ENCODE measurements at places on chromosomes 7 and 10. TPM values are rescaled to one million over a fixed set of nuclear protein-coding genes. Genes with fewer than 3 reads are reported as not detected.

Gene GLRX3
- 41.0 TPM for total RNA-seq

Gene AKR1D1
- total RNA-seq, result not detected

DNA sequence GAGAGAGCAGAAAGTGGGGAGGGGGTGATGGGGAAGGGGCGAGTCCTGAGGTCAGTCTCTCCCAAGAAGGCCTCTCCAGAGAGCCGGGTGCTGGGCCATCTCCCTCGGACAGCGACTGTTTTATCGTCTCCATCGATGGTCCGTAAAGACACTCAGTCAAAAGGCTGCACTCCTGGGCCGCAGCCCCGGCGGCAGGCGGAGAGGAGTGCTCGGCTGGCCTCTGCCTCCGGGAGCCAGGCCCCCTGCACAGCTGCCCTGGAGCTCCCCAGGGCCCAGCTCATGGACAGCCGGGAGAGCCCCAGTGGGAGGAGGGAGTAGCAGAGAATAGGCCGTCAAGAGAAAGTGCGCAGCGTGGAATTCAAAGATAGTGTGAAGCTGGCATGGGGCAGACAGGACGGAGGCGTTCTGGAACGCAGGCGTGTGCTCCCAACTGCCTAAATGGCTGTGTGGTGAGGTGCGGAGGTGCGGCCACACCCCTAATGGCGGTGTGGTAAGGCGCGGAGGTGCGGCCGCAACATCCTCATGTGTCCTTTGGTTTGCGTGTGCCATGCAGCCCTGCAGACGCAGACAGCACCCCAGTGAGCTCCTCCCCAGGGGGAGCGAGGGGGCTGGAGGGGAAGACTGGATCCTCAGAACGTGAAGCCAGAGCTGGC lies 477.5 kb upstream of the FOXK1 start:
- no peak overlapping the region for H3K4me3 ChIP-seq
- H3K4me1 ChIP-seq, result no peaks in the 10 kb centered on the region
- H3K36me3 ChIP-seq, result no peaks in the 10 kb centered on the region
- peaks cover 3% of the 10 kb centered on the region for H3K27me3 ChIP-seq
- no peak overlapping the region for H3K27ac ChIP-seq
- no peak for DNase-seq

DNA sequence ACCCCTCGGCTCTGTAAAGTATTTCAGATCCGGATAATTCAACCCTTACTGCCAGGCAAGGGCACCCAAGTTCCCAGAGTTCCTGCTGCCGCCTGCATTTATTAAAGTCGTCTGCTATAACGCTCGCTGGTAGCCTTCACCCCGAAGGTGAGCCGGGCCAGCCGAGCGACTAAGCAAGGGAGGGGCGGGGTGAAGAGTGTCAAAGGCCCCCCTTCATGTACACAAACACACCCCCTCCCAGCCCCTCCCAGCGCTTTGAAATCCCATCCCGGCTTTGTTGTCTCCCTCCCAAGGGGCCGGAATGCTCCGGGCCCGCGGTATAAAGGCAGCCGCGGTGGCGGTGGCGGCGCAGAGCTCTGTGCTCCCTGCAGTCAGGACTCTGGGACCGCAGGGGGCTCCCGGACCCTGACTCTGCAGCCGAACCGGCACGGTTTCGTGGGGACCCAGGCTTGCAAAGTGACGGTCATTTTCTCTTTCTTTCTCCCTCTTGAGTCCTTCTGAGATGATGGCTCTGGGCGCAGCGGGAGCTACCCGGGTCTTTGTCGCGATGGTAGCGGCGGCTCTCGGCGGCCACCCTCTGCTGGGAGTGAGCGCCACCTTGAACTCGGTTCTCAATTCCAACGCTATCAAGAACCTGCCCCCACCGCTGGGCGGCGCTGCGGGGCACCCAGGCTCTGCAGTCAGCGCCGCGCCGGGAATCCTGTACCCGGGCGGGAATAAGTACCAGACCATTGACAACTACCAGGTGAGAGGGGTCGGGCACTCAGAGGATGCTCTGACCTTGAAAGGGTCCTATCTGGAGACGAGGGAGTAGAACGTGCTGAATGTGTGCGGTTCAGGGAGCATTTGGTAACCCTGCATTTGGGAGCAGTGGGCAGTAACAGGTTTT lies at the start of gene DKK1:
TSS of gene DKK1 (plus strand) at position 349 of the 889 bp plus-strand sequence. CDS start at position 503, 154 bp downstream.
- peaks cover 7% of the 10 kb centered on the region for H3K27me3 ChIP-seq
- no peak within 1 kb of the TSS for H3K27ac ChIP-seq
- peaks cover 8% of the 10 kb centered on the region for H3K4me1 ChIP-seq
- H3K4me3 ChIP-seq, result peak within 1 kb of the TSS; percentile 66
- peak; percentile 46 for DNase-seq
- no peaks in the 10 kb centered on the region for H3K36me3 ChIP-seq

DNA sequence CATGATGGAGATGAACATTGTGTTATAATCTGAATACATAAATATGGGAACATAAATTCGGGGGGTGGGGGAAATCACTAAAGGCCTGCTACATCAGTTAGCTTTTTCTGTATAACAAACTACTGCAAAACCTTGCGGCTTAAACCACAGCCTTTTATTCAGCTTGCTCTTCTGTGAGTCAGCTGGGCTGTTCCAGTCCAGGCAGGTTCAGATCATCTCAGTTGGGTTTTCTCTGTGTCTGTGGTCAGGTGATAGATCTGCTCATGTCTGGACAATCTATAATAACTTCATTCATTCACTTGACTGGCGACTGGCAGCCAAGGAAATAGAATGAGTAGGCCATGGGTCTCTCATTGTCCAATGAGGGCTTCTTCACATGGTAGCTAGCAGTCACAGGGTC lies 23.5 kb downstream of the HTR7 start:
- no peak overlapping the region for H3K27ac ChIP-seq
- H3K27me3 ChIP-seq, result no peaks in the 10 kb centered on the region
- H3K4me3 ChIP-seq, result no peak overlapping the region
- DNase-seq, result no peak
- H3K4me1 ChIP-seq, result no peaks in the 10 kb centered on the region

- no peak for DNase-seq
- no peaks in the 10 kb centered on the region for H3K27me3 ChIP-seq
- H3K4me1 ChIP-seq, result no peaks in the 10 kb centered on the region
- H3K4me3 ChIP-seq, result no peak overlapping the region
- H3K27ac ChIP-seq, result no peak overlapping the region
Measured at GRCh38 chr7:115851291-115851690, 179.3 kb downstream of the TFEC start.

Data from gastrocnemius medialis (tissue), 4 donors.